ENCODE measurements at places on chromosomes 7 and 10.

DNA sequence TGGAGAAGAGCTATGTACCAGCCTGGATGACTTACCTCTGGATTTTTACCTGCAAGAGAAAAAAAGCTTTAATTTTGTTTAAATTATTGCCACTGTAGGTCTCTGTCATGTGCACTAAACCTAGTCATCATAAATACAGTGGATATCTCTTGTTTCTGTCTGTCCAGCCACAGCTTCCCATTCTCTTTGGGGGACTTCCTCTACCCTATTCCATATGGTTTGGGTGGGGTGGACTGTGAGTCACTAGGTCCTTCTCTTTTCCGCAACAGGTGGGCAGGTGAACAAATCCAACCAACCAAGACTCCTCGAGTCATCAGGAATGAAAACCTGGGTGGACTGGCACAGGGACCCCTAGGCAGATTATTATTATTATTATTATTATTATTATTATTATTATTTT lies 87.3 kb upstream of the CYTH3 start:
- DNase-seq: no peak

- DNase-seq: peak; percentile 34
Observed at GRCh38 chr10:128147064-128147463, 20.8 kb upstream of the MKI67 start.

- no peak for DNase-seq
Observed at GRCh38 chr10:75294031-75294437, 58.3 kb upstream of the COMTD1 start.

DNA sequence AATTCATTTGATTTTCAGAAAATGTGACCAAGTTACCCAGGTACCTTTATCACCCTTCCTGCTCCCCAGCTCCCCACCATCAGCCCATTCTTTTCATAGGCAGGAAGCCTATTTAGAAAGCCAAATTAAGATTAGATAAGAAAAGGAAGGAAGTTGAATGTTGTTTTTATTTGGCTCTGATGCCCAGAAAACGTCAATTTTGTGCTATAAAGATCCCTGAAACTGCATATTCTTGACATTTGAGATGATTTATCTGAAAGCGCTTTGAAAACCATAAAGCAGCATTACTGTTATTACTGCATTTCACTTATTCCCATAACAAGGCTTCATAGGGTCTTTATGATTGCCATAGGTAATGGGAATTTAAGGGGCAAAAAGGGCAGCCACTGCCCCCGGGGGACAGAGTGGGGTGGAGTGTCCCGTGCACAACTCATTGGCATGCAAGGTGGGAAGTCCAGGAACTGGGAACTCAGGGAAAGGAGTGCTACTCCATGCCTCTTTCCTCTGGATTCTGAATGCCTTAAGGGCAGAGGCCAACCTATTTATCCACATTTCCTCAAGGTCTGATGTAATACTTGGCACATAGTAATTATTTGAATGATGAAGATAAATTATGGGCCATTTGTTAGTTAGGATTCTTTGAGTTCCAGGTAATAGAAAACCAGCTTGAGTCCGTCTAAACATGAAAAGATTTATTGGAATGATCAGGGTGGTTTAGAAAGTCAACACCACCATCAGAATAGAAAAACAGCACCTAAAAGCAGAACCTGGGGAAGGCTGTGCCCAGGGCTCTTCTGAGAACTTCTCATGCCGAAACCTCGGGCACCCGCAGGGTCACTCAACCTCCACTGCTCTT lies 100.6 kb upstream of the ELMO1 start:
- DNase-seq: no peak

DNA sequence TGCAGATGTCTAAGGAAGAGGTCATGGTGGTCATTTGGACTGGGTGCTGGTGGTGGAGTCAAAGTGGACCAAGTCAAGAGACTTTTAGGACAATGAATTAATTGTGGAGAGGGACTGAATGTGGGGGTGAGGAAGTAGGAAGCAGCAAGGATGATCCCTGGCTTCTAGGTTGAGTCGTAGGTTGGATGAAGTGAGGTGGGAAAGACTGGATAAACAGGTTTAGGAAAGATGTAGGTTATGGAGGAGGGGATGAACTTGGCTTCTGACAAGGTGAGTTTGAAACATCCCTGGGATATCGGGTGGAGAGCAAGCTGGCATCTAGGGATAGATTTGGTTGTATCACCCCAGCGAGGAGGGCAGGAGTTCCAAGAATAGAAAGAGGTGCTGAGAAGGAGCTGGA lies 7.6 kb downstream of the SEMA4G start:
- DNase-seq: peak; percentile 4

- no peak for DNase-seq
Observed at GRCh38 chr7:42868480-42868879, 43.4 kb downstream of the C7orf25 start.
